ENCODE measurements at places on chromosomes 5 and 9.

GRCh38 chr5:131791866-131792265 lies 5.0 kb downstream of the FNIP1 start:
- no peak for DNase-seq

- DNase-seq, result peak; percentile 34
Observed at GRCh38 chr5:154755361-154756008, at the start of gene LARP1. Gene LARP1, plus strand, starts transcription at chr5:154755377. Its CDS starts 381 bp downstream, at chr5:154755758.

- peak; percentile 70 for DNase-seq
Observed at GRCh38 chr5:96633820-96634219, 28.4 kb upstream of the CAST start.

- no peak for DNase-seq
Observed at GRCh38 chr5:136236479-136237083, 43.6 kb upstream of the SMIM32 start.

DNA sequence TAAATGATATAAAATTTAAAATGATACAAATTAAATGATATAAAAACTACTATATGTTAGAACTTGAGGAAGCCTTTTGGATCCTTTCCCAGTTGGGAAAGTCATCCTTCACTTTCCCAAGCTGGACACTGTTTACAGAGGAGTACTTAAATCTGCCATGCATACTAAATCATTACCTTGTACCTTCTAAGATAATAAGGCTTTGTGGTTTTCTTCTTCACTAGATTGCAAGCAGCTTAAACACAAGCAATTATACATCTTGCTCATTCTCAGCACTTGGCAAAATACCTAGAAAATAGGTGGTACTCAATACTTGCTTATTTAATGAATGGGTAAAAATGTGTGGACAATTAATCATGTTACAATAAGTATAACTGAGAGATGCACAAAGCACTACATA lies 666.8 kb downstream of the PTPRD start:
- no peak for DNase-seq

DNA sequence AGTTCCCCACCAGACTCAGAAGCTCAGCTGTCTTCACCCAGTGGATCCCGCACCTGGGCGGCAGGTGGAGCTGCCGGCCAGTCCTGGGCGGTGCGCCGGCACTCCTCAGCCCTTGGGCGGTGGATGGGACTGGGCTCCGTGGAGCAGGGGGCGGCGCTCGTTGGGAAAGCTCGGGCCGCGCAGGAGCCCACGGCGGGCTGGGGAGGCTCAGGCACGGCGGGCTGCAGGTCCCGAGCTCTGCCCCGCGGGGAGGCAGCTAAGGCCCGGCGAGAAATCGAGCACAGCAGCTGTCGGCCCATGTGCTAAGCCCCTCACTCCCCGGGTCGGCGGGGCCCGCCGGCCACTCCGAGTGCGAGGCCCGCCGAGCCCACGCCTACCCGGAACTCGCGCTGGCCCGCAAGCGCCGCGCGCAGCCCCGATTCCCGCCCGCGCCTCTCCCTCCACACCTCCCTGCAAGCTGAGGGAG lies 560.0 kb downstream of the BRINP1 start:
- no peak for DNase-seq

DNA sequence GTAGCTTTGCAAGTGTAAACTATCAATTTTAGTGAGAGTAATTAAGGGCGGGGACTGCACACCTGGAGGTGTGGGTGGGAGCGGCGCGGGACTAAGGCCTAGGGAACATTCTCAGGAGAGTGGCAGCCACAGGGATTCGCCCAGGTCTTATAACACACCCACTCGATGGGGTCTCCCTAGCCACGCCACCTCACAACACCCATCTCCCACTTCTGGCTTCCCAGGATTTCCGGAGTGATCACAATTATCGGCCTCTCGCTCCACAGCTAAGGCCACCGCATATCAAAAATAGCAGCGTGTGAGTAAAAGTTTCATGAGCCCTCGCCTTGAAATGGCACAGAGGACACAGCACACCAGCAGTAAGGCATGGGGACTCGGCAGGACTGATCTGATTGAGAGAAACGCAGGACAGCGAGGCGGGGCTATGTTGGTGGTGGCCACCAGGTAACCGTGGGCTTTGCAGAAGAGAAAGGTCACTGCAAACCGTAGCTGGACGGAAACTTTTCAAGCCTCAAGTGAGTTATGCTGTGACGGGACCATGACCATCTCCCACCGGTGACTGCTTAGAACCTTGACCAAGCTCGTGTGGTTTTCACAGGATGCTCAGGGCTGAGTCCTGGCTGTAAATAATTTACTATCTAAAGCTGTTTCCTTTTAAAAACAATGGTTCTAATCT lies 1.1 kb upstream of the LPAR1 start:
- DNase-seq, result no peak

- peak; percentile 77 for DNase-seq
Observed at GRCh38 chr5:149113669-149114068, 27.6 kb upstream of the ABLIM3 start.

DNA sequence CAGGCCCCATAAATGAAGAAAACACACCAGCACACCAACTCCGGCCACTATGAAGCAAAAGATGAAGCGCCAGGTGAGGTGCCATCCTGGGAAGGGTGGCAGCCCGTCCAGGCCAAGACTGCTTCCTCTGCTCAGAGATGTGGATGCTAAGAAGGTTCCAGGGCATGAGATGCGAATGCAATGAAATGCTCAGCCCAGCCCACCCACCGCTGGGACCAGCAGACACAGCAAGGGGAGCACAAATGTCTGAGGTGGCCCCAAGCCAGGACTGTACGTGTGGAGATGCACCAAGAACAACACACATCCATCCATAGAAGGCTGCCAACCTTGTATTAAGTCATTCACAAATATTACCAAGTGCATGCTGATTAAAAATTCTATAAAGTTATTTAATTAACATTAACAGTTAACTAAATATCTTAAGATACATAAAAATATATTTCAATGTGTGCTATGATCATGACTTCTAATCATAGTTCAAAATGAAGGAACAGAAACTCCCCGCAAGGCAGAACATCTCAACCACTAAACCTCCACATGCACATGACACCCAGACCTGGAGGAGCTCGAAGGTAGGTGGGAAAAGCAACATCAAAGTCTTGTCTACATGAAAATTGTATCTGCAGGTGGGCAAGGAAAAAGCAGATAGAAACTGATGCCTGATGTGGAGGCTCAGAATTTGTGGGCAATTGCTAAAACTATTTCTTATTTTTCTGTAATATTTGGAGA lies 43.7 kb downstream of the BICD2 start:
- DNase-seq, result no peak

DNA sequence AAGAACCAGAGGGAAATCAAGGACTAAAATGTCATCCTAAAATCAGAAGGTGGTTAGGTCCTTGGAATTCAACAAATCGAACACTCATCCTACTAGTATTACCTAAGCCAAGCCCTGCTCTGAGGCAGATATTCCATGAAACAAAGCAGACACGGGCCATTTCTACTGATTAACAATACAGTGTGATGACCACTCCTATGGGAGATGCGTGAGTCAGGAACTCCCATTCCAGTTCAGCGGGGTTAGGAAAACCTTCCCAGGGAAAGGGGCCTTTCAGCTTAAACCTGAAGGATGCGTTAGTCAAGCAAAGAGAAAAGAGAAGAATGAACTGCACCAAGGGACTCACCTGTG lies 117.8 kb upstream of the LHFPL2 start:
- DNase-seq, result peak; percentile 83

- no peak for DNase-seq
Observed at GRCh38 chr5:124729720-124730359, 16.6 kb downstream of the ZNF608 start.

- DNase-seq, result peak; percentile 67
Observed at GRCh38 chr5:78360924-78361630, 660 bp downstream of the SCAMP1 start.

DNA sequence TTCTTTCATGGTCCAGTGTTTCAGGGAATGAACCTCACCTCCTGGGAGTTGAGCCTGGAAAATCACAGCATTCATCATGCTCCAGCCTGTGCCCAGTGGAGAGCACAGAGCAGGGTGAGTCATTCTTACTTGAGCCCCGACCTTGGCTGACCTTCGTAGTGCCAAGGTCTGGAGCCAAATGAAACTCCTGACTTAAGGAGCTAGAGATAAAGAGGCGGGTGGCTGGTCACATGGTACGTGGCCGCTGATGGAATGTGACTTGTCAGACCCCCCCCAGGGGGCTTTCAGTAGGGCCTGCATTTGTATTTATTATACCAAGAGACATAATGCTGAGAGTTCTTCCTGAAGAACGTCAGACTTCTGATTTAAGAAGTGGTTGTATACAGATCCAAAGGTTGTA lies 15.0 kb upstream of the PIP5K1B start:
- DNase-seq, result peak; percentile 36

GRCh38 chr5:72711351-72711750 lies 105.1 kb upstream of the TNPO1 start:
- no peak for DNase-seq

- peak; percentile 66 for DNase-seq
Observed at GRCh38 chr5:134026521-134027287, 21.9 kb upstream of the VDAC1 start.

DNA sequence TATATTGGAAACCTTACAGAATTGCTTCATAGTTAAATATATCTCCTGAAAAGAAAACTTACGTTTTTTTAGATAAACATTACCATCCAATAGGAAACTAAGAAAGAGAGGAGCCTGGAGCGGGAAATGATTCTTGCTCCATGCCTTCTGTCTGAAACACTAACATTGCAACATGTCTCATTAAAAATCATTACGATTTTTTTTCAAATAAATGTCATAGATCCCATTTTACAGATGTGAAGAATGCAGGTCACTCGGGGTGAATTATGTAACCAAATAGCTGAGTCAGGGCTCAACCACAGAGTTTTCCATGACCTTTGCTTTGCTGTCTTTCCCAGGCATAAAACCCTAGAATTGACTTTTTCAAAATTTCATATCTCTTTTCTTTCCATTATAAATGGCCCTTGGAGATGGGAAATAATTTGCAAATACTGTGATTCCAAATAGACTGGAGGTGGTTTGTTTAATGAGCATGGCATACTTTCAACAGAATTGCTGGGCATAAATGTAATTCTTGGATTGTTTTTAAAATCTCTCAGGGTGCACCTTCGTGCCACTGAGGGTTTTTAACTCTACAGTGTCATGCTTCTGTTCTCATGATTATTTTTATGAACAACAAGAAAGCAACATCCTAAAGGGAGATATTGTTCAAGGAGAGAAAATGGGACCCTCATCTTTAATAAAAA lies 302.8 kb downstream of the EBF1 start:
- peak; percentile 44 for DNase-seq

DNA sequence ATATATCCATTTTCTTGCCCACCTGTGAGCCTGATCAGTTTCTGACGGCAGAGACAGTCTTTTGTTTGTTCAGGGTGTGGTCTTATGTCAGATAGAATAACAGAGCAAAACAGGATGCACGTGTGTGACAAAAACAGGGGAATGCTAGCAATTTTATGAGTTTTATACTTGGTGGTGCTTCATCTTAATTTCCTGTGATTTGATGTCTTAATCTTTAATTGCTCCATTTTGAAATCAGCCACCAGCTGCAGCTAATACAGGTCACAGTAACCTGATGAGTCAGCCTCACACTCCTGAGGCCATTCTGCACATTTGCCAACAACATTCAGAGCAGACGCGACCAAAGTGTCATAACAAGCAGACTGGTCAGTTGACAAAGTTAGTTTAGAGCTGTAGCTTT lies 42.3 kb upstream of the JMY start:
- peak; percentile 67 for DNase-seq

DNA sequence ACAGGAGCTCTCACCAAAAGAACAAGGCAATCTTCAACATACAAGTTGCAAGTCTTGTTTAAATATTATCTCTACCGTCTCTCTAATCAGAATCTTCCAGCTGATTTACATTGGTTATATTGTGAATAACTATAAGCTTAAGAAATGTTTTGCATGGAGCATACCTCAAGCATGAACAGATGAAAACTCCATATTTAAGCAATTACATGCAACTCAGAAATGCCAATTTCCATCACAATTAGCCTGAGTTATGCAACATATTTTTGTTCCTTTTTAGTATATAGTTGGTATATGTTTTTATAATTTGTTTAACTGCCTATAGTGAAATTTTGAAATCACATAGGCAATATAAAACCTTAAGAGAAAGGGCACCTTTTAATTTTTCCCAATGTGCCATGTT lies 142.5 kb downstream of the DENND1A start:
- no peak for DNase-seq

DNA sequence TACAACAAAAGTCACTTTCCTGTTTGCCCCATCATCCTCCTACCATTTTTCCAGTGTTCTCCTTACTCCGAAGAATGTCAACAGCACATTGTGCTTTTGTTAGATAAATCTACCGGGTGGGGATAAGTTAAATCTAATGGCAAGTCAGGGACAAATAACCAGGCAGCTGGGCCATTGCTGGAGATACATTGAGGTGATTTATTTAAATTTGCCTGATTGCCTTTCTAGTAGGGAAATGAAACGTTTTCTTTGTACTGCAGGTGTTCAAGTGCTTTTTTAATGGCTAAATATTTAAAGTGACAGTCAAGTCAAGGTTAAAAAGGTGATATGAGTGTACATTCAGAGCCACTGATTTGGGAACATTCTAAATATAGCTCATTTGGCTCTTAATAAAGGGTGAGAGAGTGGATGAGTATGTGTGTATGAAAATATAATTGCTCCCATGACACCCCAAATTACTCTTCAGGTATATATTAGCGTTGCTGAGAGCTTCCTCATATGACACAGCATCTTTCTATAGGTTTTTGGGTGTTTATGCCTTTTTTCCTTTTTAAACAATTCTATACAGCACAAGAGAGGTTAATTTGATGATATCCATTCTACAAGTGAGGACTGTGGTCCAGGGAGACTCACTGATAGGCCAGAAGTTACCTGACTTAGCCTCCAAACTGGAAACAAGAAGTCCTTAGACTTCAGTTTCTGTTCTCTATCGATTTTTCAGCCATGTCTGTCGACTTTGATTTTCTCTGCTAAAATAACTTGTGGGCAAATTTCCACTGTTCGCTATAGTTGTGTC lies 51.9 kb downstream of the DMRT2 start:
- no peak for DNase-seq

GRCh38 chr5:102106599-102106998 lies 189.5 kb downstream of the SLCO4C1 start:
- DNase-seq, result no peak

- no peak for DNase-seq
Observed at GRCh38 chr5:5480481-5481111, 58.1 kb downstream of the ICE1 start.

DNA sequence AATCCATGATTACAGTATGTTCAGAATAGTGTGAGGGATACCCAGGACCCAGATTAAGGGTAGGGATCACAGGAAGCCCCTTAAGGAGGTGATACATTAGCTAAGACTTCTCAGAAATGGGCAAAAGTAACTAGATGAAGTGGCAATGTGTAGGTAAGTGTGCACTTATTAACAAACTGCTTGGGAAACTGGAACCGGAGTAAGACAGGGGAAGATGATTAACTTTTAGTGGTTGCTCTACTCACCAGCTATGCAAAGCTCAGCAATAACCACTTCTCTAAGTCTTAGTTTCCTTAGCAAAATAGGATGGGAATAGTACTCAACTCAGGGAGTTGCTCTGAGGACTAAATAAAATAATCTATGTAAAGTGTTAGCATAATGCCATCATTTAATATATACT lies 182.2 kb downstream of the MCTP1 start:
- DNase-seq, result no peak

Data from fibroblast of villous mesenchyme (primary cell).